ENCODE measurements at places on chromosomes 7 and 10.
A peak's percentile ranks its signal among the peaks of the same experiment; 100 is the strongest.

DNA sequence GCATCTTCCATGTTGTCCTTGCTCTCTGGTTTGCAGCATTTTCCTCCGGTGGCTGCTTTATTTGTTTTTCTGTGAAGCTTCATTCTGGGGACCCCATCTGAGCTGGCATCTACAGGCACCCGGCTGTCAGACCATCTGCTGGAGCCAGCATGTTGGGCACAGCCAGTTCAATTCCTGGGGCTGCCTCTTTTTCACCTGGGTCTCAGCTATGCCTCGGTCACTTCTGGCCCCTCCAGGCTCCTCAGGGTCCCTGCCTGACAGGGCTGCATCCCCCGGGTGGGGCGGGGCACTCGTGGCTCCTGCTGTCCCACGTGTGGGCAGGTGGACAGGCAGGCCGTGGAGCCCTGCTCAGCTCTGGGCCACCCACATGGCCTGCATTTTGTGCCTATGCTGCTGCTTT is 8.1 kb downstream of the SCART1 start:
- DNase-seq: no peak

- no peak for DNase-seq
Observed at GRCh38 chr10:1177936-1178335, 121.8 kb downstream of the WDR37 start.

- no peak for DNase-seq
Observed at GRCh38 chr10:92737484-92737883, 47.7 kb downstream of the HHEX start.

DNA sequence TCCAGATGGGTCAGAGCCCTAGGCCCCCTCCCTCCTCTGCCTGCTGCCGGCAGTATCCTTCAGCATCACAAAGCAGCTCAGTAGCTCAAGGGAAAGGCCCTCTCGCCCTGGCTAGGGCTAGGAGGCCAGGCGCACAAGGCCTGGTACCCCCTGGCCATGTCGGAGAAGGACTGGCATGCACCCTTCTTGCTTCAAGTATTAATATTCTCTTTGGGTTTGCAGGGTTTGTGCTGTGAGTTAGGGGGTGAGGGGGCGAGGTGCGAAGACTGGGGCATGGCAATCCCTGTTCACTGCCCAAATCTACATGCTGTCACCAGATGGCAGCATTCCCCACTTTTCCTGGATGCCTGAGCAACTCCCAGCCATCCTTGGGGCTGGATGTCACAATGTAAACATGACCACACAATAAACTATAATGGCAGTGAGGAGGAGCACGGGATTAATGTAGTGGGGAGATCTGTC is 105.2 kb downstream of the NEURL1 start:
- DNase-seq: no peak

GRCh38 chr7:19561121-19561805 is 147.6 kb downstream of the POLR1F start:
- DNase-seq: no peak

DNA sequence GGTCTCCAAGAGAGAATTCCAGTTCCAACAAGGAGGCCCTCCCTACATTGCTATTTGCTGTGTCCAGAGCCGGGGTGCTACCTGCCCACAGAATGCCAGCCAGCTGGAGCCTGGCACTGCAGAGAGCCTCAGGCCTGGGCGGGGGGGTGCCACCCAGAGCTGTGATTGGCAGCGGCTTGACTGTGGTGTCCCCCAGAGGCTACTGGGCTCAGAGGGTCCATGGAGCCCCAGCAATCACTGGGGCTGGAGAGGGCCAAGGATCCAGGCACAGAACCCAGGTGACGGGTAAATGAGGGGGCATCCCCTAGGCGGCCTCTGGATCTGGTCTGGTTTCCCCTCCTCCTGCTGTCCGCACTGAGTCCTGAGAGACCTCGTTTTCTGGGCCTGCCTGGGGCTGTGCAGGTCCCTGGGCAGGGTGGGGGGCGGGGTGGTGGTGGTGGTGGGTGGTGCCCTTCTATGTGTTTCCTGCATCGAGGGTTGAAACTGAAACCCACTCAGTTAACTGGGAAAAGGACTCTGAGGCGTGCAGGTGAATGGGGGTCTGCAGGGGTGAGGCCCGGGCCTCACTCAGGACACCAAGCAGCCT is 12.6 kb downstream of the DPYSL4 start:
- no peak for DNase-seq

GRCh38 chr10:62050893-62051433 is 149.5 kb downstream of the ARID5B start:
- peak; percentile 32 for DNase-seq

DNA sequence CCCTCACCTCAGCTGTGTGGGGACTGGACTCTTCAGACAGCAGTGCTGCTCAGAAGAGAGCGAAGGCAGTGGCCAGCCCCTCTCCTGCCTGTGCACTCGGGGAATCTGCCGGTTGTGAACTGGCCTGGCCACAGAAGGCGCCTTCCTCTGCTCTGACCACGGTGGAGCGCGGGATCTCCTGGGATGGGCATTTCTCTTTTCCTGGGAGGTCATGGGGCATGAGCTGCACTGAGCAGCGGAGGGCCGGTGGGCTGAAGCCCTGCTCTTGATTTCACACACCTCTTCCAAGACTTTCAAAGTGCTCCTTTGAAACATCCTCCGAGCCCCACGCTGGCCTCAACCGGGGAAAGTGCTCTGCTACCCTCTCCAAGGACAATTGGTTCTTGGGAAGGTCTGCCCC is 125.6 kb upstream of the FAM20C start:
- DNase-seq: no peak

- no peak for DNase-seq
Observed at GRCh38 chr10:119896061-119896655, 3.6 kb downstream of the SEC23IP start.
